ENCODE measurements at places on chromosomes 1 and 21.
A peak's percentile ranks its signal among the peaks of the same experiment; 100 is the strongest.

- peak; percentile 31 for DNase-seq
These were observed 995 bp downstream of the VASH2 start for GRCh38 chr1:212951126-212951946.

DNA sequence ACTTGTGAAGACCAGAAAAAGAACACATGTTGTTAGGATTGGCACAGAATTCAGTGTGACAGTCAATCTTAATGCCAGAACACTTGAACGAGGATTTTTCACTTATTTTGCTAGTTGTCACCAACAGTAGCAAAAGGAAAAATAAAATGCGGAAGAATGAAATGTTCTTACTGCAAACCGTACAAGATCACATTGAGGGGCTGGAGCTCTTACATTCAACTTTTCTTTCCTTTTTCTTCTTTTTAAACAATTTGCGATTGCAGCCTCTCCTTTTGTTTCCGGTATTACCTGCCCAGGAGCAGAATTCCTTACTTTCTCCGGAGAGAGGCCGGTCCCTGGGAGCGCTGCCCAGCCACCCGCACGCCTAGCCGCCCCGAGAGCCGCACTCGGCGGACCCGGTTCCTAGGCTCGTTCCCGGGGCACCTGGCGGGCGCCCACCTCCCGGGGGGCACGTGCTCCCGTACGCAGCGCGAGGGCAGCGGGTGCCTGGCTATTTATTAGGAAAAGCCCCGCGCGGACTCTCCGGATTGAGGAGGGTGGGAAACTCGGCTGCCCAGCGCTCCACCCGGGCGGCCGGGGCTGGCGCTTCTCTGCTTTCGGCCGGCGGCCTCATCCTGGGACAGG is 1.2 kb upstream of the CAMTA1 start:
- DNase-seq: no peak

DNA sequence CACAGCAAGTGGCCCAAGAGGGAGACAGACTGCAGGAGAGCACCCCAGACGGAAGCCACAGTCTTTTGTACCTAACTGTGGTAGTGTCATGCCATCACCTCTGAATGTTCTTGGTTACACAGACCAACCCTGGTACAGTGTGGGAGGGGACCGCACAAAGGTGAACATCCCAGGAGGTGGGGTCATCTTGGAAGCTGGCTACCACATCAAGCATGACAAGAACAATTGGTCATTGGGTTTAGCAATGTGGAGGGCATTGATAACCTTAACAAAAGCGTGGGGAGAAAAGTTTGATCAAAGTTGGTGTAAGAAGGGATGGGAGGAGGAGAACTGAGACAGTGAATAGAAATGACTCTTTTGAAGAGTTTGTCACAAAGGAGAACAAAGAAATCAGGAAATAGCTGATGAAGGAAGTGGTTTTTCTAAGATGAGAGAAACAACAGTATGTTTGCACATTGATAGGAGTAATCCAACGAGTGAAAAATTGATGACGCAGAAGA is 87.1 kb upstream of the CACNA1E start:
- no peak for DNase-seq

DNA sequence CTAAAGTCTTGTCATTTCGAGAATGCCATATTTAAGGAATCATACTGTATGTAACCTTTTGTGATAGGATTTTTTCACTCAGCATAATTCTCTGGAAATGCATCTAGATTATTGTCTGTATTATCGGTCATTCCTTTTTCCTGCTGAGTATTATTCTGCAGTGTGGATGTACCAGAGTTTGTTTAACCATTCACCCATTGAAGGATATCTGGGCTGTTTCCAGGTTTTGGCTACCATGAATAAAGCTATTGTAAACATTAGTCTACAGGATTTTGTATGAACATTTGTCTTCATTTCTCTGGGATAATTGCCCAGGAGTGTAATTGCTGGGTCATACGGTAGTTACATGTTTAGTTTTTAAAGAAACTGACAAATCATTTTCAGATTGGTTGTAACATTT is 61.8 kb downstream of the ATP1A1 start:
- DNase-seq: no peak

- no peak for DNase-seq
These were observed 137.8 kb upstream of the KRTAP19-8 start for GRCh38 chr21:31176080-31176551.

DNA sequence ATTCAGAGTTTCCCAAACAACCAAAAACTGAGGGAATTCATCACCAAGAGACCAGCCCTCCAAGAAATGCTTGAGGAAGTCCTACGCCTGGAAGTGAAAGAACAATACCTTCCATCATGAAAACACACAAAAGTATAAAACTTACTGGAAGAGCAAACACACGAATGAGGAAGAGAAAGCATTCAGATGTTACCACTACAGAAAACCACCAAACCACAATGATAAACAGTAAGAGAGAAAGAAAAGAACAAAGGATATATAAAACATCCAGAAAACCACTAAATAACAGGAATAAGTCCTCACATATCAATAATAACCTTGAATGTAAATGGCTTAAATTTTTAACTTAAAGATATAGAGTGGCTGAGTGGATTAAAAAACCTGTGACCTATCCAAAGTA is 58.5 kb upstream of the BCL10 start:
- no peak for DNase-seq

GRCh38 chr1:92882819-92883218 is 51.0 kb downstream of the RPL5 start:
- no peak for DNase-seq

DNA sequence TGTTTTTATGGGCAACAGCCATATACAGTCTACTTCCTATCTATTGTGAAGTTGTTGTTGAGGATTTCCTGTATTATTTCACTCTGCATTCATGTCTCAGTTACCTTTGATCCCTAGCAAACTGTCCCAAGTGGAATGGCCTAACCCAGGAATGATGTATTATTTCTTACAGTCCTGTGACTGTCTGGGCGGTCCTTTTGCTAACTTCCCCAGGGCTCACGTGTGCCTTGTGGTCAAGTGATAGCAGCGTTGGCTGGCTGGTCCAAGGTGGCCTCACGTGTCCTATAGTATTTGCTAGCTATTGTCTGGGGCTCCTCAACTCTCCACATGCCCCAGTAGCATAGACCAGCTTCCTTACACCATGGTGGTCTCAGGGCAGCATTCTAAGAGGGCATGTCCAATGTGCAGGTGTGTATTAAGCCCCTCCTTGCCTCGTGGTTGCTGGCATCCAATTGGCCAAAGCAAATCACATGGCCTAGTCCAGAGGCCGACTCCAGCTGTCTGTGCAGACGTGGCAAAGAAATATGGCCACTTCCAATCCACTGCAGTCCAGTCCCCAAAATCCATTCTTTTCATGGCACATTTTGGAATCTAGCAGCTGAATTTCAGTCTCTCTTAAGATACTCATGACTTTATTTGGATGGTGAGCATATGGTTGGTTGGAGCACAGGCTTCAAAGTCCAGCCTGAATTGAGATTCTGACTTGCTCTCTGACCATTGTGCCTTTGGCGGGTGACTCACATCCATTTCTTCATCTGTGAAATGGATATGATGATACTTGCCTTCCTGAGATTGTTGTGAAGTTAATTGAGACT is 94.1 kb downstream of the GALNT2 start:
- no peak for DNase-seq

Measured in AG20443 (cell line).